ENCODE measurements at places on chromosomes 12 and 14. TPM values are rescaled to one million over a fixed set of nuclear protein-coding genes. Genes with fewer than 3 reads are reported as not detected.

RAD51B gene
- total RNA-seq, result 47.6 TPM

TMCC3 gene
- 0.05 TPM for total RNA-seq

GRCh38 chr12:26668847-26669246, 164.1 kb downstream of the ITPR2 start:
- DNase-seq, result no peak

GRCh38 chr12:45687081-45688015, 42.2 kb upstream of the ARID2 start:
- DNase-seq, result peak; percentile 42

DNA sequence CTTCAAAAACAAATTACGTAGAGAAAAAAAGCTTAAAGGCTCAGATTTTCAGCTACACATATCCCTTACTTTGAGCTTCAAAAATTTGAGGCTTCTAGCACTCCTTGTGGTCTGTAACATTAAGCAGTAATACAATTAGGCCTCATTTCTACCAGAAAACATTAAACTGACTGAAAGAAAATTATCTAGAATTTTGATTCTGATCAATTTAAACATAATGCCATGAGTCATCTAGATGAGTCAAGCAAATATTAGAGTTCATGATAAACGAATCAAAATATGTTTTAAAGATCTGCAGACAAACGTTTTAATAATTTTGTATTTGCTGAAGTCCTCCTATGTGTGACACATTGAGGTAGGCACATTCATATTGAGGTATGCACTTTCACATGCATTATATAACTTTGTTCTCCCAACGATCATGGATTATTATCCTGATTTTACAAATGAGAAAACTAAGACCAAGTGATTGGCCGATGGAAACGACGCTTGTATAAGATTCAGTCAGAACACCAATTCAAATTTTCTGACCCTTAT, 4.3 kb downstream of the OSBPL8 start:
- DNase-seq, result no peak

DNA sequence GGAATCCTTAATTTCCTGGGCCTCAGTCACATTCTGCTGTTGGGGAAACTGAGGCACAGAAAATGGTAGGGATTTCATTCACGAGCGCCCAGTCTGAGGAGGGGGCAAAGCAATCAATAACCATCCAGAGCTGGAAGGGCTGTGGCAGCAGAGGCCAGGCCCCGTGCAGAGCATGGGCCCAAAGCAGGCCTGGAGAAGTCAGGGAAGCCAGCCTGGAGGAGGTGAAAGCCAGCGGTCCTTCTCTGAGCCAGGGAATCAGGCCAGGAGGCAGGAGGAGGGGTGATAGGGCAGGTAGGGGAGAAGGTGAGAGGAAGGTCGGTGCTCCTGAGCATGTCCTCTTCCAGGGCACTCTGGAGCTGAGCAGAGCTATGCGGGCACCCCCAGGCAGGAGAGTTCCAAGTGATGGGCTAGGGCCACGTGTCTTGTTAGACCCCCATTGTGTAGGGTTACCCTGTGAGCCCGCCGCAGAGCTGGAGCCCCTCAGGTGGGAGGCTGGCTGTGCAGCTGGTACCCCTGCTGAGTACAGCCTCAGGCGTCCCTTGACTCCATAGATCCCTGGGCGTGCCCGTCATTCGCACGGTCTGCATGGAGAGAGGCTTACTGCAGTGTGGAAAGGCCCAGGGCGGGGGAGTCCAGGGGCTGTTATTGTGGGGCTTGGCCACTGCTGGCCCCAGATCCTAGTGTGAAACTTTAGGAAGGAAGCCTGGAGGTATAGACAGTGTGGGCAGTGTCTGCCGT, 4.8 kb downstream of the TNFAIP2 start:
- no peak for DNase-seq
